ENCODE measurements at places on chromosomes 1 and 21.

DNA sequence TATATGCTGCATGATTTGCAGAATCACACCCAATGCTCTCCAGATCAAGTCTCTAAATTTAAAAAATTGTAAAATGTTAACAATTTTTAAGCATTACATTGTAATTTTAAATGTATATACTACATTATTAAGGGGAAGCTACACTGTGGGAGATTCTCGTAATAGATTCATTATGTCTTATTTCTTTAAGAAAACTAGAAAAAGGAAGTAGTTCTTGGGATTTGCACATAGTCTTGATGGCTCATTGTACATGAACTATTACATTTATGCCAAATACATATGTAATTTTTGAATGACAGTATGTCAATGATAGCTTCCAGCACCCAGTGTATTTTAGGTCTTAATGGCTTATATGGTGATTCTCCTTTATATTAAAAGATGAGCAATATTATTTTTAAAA, 250.3 kb downstream of the PTPRC start:
- DNase-seq = no peak

DNA sequence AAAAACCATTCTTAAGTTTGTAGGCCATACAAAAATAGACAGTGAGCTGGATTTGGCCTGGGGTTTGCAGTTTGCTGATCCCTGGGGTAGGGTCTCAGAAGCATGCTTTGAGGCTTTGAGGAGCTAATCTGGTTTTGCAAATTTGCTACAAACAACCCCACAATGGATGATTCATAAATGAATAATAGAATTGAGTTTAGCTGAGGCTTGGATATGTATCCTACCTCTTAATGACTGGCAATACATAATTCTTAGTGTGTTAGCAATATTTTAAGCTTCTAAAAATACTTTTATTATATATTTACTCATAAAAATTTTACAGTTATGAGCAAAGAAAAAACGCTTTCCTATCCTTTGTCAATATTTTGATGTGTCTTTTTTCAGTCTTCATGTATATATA, 50.6 kb downstream of the ROR1 start:
- DNase-seq = no peak

- peak; percentile 49 for DNase-seq
These were observed 675 bp downstream of the MYSM1 start for GRCh38 chr1:58699011-58699762.

DNA sequence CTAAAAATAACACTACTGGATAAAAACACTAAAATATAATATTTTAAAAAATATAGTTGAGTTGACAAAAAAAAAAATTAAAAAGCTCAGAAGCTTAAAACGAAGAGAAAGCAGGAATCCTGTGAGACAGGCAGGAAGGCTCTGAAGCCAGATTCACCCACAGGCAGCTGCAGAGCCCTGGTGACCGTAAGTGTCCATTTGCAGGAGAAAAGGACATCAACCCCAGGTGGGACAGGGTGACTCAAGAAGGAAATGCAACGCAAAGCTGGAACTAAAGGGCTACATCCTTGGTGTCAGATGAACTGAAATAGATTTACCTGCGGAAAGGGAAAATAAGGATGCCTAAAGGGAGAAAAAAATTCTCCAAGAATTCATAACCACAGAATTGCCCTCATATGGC, 46.8 kb downstream of the USP24 start:
- DNase-seq = no peak

DNA sequence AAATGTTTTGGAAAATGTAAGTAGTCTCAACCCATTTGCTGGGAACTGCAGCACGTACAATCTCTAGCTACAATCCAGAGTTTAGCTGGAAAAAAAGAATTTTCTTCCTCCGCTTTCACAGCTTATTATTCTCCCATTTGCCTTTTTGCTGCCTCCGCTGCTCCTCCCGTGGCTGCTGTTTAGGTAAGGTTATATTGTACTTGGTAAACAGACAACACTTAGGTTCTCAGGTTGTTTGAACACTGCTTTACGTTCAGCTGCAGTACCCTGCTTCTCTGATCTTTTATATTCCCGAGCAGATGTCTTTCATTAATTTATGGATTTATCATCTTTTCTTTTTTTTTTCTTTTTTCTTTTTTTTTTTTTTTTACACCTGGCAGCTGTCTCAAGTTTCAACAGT, 14.3 kb downstream of the PROX1 start:
- DNase-seq = no peak

GRCh38 chr21:46397211-46397905, 61.3 kb upstream of the DIP2A start:
- no peak for DNase-seq

- DNase-seq = no peak
These were observed 131.5 kb downstream of the CNIH3 start for GRCh38 chr1:224747578-224747977.

DNA sequence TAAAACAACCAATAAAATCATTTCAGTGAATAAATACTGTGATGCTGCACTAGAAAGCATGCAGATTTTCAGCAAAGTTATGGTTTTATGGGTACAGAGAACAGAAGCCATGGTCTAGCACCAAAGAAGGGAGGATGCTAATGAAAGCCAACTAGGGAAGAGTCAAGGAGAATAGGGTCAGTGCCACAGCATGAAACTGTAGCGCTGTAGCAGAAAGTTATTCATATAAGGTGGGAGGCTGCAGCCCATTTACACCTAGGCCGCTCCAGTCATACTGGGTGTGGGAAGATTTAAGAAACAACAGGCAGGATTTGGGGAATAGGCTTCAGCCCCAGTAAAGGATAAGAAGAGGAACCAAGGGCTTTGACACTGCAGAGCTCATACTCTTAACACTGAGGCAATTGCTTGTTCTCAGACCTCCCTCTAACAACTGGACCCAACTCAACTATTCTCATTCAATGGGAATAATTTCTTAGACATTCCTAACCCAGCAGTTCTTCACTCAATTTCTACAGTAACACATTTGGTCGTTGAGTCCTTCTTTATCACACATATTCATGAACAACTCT, 4.4 kb downstream of the IFI16 start:
- no peak for DNase-seq
